SHP77 (cell line): ENCODE measurements at places on chromosomes 7 and 10.

GRCh38 chr7:74482629-74483401 is 29.1 kb downstream of the GTF2IRD1 start:
- DNase-seq: no peak

DNA sequence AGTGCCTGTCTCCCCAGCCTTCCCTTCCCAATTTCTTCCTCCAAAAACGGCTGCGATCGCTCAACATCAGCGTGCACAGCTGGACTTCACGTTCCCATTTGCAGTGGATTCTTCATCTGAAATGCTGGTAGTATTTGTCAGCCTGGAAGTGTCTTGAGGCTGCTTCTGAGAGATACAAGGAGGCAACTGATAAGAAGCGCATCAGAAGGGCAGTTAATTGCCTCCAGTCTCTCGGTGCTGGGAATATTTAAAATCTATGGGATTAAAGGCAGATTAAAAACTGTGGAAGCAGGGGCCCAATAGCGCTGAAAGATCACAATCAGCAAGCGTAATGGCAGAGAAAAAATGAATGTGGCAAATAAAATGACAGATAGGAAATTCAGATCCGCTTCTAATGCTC is 450.0 kb downstream of the GATA3 start:
- DNase-seq: no peak

DNA sequence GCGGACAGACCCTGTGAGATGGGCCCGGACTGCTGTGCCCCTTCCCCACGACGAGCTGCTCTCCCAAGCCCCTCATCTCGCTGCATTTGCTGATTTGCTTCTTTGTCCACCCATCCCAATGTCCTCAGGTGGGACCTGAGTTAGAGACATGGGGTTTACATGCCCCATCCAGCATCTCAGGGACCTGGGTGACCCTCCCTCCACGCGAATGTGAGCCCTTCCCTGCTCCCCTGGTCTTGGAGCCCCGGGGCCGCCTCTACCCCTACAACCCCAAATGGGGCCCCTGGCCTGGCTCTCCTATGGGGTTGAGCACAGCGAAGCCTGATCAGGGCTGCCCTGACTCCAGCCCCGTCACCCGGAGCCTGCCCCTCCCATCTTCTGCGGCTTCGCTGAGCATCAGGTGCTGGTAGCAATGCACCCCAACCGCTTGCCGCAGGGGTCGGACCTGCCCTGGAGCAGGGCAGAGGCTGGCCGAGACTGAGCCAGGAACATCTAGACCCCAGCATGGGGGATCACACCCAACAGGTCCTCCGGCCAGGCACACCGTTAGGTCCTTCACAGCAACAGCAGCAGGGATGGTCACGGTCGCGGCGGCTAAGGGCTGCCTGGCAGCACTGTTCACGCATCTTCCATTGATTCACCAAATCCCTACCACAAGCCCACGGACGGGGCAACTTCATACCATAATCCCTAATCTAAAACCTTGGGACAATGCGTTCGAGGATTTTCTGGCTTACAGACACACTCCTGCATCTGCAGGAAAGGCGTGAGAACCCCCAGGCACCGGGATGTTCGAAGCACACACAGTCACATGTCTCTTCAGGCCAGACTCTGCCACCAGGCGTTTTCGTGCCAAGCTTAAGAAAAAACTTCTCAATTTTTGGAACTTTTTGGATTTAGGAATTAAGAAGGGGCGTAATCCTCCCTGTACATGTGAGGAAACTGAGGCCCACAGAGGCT is 15.5 kb downstream of the WDR86 start:
- no peak for DNase-seq

- DNase-seq: no peak
These were observed 22.2 kb downstream of the ENTPD7 start for GRCh38 chr10:99681553-99681952.

DNA sequence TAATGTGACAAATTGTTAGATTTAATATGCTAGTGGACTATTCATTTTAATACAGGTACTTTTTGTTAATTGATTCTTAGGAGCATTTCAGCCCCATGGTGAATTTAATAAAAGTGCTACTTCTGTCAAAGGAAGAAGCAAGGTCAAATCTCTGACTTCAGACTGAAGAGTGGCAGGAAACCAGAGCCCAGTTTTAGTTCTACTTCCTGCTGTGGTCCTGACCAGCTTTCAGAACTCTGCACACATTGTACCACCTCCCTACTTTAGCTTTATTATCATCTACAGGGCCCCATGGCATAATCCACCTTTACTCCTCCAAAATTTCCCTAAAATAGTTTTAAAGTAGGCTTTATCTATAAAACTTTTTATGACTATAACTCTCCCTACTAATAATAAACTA is 33.7 kb downstream of the CTTNBP2 start:
- no peak for DNase-seq

DNA sequence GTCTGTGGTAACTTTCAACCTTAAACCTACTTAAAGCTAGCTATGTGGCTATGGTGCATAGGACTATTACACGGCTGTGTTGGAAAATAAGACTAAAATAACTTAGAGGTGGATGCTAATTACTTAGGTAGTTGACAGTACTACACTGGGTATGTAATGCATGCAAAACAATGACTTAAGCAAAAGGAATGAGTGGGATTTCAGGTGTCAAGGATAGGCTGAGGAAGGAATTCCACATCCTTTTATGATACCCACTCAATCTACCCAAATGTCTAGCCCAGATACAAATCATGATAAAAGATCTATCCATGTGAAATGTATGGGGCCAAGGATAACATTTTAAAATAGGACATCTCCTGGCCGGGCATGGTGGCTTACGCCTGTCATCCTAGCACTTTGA is 13.9 kb downstream of the CDNF start:
- no peak for DNase-seq

DNA sequence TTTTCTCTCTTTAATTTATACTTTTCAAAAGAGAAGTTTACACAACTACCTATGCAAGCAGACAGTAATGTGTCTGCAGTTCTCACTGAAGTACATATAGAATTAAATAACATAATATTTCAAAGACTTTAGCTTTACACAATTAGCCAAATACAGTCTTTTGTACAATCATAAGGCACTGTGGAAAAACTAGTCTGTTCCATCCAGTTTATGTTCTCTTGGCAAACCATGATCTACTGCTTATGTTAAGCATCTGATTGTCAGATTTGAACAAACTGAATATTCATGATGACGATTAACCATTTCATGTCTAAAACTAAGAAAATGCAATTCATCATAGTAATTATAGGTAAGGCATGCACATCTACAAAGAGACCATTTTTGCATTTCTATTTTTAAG is 842 bp downstream of the SEMA3A start:
- no peak for DNase-seq

DNA sequence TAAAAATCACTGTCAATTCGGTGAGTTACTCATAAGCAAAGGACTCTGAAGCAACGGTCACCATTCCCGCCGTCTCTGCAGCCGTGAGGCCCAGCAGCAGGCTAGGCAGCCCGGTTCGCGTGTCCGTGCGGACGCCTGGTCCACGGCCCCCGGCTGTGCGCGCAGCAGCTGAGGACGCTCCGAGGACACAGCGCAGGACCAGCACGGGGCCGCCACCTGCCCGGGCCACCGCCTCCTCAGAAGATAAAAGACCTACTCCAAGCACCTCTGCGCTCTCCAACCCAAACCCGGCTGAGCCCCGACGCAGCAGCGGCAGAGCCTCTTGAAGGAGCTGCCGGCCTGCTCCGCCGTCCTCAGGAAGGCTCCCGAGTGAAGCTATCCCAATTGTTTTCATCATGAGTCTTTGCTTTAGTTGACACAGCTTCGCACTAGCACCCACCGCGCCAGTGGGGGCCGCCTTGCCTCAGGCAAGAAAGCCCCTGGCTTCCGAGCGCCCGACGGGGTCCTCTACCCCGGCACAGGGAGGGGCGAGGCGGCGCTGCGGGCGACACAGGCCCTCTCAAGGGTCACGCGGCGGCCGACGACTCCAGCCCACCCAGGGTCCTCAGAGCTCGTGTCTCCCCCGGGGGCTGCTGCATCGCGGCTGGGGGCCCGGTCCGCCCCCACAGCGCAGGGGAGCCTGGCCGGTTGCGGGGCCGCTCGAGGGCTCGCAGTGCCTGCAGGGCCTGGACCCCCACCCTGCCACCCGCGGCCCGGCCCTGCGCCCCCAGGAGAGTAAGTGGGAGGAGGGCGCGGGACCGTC is 16.9 kb upstream of the GPR146 start:
- peak; percentile 46 for DNase-seq

GRCh38 chr10:77526868-77527617 is 110.6 kb downstream of the KCNMA1 start:
- DNase-seq: no peak

GRCh38 chr10:78474743-78475142 is 441.1 kb downstream of the RPS24 start:
- no peak for DNase-seq

DNA sequence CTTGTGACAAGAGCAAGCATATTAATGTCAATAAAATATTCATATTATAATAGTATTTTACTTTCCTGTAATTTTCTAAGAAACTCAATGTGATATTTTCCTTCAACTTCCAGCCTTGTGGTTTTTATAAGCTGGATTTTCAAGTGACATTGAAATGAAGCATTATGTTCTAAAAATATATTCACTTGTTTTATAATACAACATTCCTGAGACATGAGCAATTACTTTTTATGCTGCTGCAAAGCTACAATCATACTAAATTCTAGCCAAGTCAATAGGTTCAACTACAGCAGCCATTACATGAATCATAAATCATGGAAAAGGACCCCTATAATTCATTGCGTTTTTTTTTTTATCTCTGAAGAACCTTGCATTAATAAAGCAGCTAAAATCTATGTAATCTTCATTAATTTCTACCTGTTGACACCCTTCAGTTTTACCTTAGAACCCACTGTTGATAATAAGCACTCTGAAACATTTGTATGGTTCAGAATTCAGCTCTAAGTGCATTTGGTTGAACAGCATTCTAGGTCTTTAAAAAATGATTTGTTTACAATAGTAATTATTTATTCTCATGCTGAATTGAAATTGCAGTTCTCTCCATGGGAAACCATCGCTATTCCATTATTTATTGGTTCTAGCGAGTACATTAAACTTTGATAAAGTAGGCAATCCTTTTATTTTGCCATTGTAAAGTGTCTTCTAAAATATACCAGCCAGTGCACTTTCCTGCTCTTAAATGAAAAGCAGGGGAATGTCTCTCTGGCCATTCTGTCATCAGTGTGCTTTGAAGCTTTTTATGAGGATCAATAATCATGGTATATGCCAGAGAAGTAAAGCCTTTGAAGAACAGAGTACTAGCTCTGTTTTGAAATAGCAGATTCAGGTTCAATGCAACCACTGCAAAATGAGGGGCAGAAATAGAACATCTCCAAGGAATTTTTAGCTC is 132.6 kb downstream of the GNAT3 start:
- no peak for DNase-seq

DNA sequence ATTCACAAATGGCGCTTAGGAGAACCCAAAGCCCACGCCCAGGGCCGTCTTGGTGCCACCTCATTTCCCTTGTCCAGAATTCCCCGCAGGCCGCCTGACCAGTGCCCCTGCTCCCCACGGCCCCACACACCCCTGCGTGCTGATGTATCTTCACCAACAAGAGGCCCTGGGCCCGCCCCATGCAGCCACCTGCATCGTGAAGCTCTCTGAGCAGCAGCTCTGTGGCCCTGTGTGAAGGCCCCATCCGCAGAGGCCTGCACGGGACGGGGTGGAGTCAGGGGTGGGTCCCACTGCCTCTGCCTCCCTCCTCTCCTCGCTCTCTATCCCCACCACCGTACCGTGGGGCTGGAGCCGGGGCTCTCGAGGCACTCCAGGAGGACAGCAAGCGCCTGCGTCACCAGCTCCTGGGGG is 14.7 kb downstream of the BRAT1 start:
- no peak for DNase-seq

GRCh38 chr7:41148521-41148951 is 554.4 kb downstream of the INHBA start:
- peak; percentile 37 for DNase-seq

DNA sequence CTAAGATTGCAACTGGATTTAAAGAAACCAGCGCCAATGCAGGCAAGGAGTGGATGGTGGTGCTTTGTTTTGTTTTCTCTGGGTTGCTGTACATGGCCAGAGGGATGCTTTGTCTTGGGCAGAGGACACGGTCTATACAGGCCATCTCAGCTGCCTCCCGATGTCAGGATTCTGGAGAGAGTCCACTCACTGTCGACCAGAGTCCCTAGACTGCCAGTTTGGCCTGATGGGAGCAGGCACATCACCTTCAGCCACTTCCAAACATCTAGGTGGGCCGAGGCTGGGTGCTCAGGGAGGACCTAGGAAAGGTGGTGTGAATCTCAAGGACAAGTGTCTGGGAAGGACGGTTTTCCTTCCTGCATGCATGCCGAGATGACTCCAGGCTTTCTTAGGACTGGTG is 152.1 kb downstream of the BUB3 start:
- DNase-seq: no peak

GRCh38 chr7:50684713-50685075 is 98.0 kb downstream of the GRB10 start:
- DNase-seq: no peak

DNA sequence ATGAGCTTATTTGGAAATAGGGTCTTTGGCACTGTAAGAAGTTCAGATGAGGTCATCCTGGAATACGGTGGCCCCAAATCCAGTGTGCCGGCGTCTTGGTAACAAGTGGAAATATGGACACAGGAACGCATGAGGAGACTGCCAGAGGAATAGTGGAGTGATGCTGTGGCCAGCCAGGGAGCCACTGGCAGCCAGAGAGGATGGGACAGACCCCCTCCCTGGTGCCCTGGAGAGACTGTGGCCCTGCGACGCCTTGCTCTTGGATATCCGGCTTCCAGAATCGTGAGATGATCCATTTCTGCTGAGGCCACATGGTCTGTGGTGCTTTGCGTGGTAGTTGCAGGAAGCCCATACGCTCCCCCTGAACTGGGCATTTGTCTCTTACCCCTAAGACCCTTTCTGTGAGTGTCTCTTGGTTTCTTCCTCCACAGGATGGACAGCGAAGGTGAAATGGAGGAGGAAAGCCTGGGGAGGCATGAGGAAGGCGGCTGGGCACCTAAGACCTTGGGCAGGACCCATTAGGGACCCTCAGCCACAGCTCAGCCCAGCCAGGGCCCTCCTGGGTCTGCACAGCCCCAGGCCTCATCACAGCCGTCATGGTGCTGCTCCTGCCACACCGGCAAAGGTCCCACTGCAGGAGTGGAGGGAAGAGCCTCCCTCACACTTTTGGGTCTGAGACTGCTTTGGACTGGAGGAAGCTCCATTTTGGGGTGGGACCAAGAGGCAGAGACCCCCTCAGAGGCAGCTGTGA is 53.6 kb downstream of the INSIG1 start:
- DNase-seq: no peak

GRCh38 chr10:113960617-113961181 is 83.0 kb upstream of the ADRB1 start:
- no peak for DNase-seq

GRCh38 chr7:140384894-140385545 is 13.3 kb downstream of the SLC37A3 start:
- DNase-seq: no peak

GRCh38 chr7:6171532-6172223 is 100.7 kb downstream of the CYTH3 start:
- no peak for DNase-seq

DNA sequence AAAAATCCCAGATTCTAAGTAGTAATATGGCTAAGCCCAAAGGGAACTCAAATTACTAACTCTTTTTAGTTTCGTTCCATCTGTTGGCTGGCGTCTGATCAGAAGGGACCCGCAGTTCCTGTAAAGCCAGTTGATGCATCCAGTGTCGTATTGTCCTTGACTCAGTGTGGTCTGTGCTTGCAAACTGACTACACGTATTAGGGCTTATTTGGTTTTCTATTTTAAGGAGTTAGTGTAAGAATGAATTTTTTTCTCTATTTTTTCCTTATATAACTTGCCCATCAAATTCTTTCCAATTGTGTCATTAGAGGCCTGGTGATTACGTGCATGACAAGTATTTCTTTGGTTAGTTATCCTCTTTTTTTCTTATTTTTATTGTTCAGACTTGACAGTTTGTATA is 9.7 kb downstream of the ABCA13 start:
- no peak for DNase-seq

- peak; percentile 19 for DNase-seq
These were observed 37.3 kb downstream of the SH3PXD2A start for GRCh38 chr10:103818105-103818504.
